ENCODE measurements at places on chromosomes 7 and 10.
A peak's percentile ranks its signal among the peaks of the same experiment; 100 is the strongest.

DNA sequence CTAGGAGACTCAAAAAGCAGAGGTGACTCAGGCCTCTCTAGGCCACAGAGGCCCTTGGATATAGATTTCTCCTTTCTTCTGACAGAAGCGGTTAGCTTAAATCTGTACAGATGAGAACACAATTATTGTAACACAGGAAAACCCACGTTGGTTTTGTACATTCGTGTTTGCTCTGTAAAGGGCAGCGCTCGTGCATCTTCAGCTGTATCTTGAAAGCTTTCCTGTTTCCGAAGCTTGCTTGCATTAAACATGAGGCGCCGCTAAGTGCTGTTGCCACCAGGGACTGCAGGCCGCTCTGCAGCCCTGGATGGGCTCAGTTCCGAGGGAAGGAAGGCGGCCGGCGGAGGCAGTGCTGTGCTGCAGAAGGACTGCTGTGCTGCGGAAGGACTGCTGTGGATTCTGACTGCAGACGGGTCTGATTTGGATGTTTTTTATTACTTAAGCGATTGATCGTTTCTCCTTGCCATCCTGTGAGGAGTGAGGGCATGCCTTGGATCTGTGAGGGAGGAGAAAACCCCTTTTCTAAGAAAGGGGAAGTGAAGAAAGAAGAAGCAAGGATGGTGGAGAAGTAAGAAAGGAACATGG lies 53.3 kb downstream of the FHIP2A start:
- DNase-seq = peak; percentile 84

DNA sequence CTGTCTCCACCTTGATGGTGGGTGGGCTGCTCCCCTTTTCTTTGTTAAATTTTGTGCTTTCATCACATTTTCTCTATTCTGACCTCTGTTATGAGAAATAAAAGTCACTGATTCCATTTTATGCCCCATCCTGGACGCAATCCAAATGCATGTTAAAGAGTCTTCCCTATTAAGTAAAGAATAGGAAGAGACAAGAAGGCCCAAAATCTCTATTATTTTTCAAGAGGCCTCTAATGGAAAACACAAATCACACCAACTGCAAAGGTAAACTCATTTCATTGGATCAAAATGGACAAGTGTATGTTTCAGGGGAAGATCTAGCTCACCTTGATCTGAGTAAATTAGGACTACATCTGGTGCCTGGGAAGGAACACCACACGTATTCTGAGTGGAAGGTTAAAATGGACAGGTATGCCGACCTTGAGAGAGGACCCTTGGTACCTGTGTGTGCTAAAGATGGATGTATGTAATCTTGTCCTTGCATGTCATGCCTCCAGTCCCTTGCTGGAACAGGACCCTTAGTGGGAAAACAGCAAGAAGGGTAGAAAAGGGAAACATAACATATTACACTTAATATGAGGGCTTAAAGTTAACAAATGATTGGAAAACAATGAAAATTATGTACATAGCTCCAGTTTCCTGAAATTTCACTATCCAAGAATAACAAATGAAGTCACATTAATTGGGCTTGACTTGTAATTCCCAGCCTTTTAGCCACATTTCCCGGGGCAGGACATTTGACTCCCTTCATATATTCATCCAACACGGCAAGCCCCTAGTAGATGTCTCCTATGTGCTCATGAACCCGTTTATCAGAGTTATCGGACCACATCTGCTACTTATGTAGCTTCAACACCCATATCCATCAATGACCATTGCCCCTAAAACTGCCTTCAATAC lies 7.6 kb downstream of the IFIT2 start:
- no peak for DNase-seq

DNA sequence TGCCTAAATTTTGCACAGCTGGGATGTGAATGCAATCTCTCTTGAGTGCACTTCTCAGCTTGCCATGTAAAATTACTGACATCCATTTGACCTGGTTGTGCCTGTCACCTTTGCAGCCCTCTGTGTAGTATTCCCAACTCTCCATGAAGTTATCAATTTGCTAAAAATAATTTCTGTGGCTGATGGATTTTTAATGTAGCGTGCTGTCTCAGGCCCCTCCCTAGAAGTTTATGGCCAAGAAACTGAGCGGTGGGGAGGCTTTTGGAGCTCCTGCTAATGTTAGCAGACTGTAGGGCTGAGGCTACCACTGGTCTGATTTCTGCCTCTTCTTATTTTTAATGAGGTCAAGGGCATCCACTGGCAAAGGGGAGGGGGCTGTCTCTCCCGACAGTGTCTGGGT lies 577.0 kb upstream of the DPP6 start:
- no peak for DNase-seq

DNA sequence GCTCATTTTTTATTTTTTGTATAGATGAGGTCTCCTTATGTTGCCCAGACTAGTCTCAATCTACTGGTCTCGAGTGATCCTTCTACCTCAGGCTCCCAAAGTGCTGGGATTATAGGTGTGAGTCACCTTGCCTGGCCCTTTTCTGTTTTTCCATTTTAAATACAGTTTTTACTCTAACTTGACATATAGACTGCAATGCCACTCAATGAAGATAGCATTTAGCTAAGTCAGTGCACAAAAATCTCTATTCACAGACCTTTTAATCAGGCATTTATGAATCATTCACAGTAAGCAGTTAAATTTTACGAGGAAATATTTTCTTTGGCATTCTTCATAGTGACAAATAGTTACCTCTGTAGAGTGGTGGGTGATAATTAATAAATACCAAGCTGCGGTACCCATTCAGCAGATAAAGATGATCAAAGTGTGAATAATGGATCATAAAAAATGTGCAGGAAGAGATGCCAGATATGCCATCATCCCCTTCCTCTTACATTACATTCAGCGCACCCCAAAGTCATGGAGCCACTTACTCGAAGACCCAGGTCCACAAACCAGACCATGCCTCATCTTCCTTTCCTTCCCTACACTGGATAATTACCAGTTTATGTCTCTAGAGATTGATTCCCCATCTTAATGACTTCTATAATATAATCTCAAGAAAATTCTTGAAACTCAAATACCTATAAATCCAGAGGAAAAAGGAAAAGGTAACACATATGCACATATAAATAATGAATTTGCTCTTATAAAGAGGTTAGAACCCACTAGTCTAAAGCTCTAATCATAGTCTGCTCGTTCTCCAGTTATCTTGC lies 56.0 kb downstream of the UBE2H start:
- no peak for DNase-seq

- peak; percentile 15 for DNase-seq
Measured at GRCh38 chr10:17161775-17162174, 32.2 kb upstream of the CUBN start.

DNA sequence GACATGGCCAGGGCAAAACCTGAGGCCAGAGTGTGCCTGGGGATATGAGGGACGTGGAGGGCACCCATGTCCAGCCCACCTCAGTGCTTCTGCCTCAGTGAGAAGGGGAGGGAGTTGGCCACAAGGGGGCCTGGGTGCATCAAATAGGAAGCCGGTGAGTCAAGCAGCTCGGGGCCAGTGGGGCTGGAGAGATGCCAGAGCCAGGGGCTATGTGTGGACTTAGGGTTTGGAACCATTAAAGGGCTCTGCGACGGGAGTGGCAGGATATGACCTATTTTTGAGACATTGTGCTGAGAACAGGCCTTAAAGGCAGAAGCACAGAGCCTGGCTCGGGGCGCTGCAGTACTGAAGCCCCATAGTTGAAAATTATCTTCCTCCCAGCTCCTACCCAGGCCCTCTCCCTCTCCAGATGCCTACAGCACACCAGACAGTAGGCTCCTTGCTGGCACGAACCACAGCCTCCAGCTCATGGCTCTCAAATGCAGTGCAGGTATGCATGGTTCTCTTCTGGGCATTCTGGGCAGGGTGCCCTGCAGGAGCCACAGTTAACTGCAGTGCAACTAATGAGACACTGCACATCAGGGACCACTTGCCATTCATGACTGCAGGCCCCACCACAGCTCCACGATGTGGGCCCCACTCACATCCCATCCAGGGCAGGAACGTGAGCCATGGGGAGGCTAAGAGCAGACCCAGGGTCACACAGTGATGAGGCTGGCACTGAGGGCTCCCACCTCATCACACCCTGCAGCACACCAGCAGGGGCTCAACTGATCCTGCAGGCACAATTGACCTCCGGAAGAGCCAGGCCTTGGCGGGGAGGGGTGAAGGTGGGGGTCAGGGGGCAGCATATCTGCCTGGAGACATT lies 7.2 kb upstream of the PGAM2 start:
- DNase-seq = peak; percentile 85

- DNase-seq = no peak
Measured at GRCh38 chr7:49386792-49387191, 386.6 kb upstream of the VWC2 start.

DNA sequence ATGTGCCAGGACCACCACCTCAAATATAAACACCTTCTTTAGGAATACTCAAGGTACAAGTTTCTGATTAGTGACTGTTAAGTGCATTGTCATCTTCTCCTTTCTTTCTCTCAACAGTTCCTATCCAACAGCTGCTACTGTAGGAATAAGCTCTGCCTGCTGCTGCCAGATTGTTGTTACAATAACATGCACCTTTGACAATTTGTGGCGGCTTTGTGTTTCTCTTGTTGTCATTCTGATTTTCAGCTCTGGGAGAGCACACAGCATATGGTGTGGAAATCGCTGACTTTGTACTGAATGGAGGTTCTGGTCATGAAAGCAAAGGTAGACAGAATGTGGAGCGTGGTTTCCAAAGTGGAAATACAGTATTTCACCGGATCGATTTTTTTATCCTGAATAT lies 182.8 kb downstream of the SEC23IP start:
- no peak for DNase-seq

DNA sequence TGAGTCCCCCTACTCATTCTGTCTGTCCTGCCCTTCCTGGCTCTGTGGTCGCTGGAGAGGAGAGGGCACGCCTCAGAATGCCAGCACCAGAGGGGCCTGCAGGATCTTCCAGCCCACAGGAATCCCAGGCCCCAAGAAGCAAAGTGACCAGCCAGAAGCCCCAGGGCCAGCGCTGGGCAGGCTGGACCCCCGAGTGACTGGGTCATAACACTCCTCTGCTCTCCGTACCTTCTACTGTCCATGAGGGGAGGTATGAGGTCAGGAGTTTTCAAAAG lies 102.6 kb upstream of the GPR26 start:
- no peak for DNase-seq

GRCh38 chr10:43000651-43001426 lies 76.0 kb upstream of the RET start:
- no peak for DNase-seq

- peak; percentile 26 for DNase-seq
Measured at GRCh38 chr10:110058212-110058611, 50.4 kb downstream of the ADD3 start.

DNA sequence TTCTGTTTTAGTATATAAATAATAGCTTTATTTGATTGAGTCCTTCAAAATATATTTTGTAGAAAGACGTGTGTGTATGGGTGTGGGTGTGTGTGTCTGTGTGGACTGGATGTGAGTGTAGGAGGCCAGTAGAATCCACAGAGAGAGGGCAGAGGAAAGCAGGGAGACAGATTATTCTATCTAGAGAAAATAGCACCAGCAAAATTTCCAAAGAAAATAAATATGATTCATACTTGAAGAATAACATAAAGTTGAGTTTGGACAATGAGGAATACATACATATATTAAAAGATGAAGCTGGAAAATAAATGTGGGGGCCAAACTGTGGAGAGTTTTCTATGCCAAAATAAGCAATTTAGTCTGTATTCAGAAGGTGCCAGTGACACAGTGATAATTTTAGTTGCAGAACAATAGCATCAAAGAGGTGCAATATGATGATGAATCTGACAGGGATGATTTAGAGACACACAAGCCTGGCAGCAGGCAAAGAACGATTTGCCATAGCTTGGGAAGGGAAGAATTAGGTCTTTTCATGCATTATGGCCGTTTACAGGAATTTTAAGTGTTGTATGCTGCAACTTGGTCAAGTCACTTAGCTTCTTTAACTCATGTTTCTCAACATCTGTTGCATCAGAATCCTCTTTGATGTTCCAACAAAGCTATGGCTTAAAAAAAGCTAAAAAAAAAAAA lies 121.3 kb downstream of the SEMA3A start:
- no peak for DNase-seq

DNA sequence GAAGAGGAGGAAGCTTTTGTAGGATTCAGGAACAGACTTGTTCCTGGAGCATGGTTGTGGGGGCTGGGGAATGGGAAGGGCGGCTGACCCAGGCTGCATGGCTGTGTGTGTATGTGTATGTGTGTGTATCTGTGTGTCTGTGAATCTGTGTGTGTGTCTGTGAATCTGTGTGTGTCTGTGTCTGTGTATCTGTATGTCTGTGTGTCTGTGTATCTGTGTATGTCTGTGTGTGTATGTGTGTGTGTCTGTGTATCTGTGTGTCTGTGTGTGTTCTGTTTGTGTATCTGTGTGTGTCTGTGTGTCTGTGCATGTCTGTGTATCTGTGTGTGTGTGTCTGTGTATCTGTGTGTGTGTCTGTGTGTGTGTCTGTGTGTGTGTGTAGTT lies 6.6 kb upstream of the STX1A start:
- no peak for DNase-seq

- DNase-seq = no peak
Measured at GRCh38 chr7:113144817-113145216, 26.5 kb upstream of the SMIM30 start.

- DNase-seq = no peak
Measured at GRCh38 chr7:44403176-44403759, 77.9 kb upstream of the CAMK2B start.

DNA sequence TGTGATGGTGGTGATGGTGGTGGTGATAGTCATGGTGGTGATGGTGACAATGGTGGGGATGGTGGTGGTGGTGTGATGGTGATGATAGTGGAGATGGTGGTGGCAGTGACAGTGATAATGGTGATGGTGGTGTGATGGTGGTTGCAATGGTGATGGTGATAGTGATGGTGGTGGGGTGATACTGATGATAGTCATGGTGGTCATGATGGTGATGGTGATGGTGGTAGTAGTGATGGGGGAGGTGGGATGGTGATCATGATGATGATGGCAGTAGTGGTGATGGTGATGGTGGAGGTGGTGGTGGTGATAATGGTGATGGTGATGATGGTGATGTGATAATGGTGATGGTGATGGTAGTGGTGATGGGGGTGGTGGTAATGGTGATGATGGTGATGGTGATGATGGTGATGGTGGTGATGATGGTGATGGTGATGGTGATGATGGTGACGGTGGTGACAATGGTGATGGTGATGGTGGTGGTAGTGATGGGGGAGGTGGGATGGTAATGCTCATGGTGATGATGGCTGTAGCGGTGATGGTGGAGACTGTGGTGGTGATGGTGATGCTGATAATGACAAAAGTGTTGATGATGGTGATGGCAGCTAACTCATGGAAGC lies 4.7 kb upstream of the PWWP2B start:
- no peak for DNase-seq

- DNase-seq = no peak
Measured at GRCh38 chr10:47350671-47351640, 2.8 kb downstream of the RBP3 start.

GRCh38 chr10:131689486-131689885 lies 211.3 kb upstream of the PPP2R2D start:
- DNase-seq = no peak

DNA sequence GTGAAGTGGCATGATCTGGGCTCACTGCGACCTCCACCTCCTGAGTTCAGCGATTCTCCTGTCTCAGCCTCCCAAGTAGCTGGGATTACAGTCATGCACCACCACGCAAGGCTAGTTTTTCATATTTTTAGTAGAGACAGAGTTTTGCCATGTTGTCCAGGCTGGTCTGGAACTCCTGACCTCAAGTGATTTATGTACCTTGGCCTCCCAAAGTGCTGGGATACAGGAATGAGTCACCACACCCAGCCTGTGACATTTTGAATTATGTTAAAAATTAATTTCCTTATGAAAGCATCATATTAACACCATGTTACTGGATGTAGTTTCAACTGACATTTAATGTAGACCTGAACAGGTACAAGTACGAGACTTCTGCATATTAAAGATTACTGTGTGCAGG lies 24.3 kb downstream of the ABCB4 start:
- DNase-seq = no peak

- DNase-seq = no peak
Measured at GRCh38 chr10:115696747-115697146, 576.3 kb downstream of the GFRA1 start.

Measured in hematopoietic multipotent progenitor cell treated with erythropoietin and hydrocortisone succinate and interleukin-3 and kit ligand, for 4 days (in vitro differentiated cells).